HFF-Myc (cell line): ENCODE measurements at places on chromosomes 6 and 20.

GRCh38 chr6:28264834-28265401 lies 2.0 kb upstream of the ZSCAN26 start:
- DNase-seq = no peak

- DNase-seq = no peak
Measured at GRCh38 chr20:18853216-18853615, 39.6 kb downstream of the SCP2D1 start.

DNA sequence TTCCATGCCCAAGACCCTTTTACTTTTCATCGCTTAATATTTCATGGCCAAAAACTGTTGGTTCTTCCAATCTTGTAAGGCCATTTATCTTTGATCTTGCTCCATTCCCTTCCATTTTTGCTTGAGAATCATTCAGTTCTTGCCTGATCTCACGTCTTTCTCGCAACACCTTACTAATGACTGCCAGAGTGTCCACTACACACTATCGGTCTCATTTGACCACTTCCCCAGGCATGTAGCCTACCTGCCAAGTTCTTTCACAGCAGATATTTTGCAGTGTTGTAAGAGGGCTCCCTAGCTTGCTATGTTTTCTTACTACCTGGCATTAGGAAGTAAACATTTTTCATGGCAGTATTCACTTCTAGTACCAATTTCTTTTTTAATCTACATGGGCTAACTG lies 248.0 kb downstream of the ESR1 start:
- DNase-seq = no peak

- no peak for DNase-seq
Measured at GRCh38 chr6:73252703-73253102, 10.3 kb downstream of the KHDC1 start.

- no peak for DNase-seq
Measured at GRCh38 chr6:160285541-160286105, 27.0 kb upstream of the SLC22A2 start.

- no peak for DNase-seq
Measured at GRCh38 chr20:48858075-48858790, 30.4 kb upstream of the PREX1 start.

DNA sequence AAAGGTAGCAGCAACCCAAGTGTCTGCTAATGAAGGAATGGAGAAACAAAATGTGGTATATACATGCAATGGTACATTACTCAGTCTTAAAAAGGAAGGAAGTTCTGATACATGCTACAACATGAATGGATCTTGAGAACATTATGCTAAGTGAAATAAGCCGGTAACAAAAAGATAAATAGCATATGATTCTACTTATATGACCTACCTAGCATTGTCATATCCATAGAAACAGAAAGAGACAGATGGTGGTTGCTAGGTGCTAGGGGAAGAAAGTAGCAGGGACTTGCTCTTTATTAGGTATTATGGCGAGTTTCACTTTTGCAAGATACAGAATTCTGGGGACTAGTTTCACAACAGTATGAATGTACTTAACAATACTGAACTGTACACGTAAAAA lies 46.6 kb downstream of the UBR2 start:
- DNase-seq = no peak

GRCh38 chr6:110813338-110814101 lies 1.7 kb downstream of the CDK19 start:
- DNase-seq = no peak

- DNase-seq = no peak
Measured at GRCh38 chr20:47115694-47116093, 221.1 kb downstream of the EYA2 start.

GRCh38 chr6:170311696-170312095 lies 5.1 kb downstream of the FAM120B start:
- no peak for DNase-seq

DNA sequence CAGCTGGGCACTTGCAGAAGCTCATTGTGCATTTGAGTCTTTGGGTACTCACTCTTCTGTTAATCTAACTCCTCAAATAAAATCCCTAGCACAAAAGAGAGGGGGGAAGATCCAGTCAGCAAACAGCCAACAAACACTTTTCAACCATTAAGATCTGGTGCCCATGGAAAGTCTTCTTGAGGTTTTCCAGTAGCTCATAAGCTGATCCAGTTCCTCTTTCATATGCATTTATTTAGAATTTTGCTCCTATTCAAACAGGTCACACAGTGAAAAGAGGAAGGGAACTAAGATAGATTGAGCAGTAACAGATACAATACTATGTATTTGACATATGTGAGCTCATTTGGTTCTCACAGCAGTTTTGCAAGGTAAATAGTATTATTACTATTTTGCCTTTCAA lies 38.6 kb downstream of the HLA-DPB1 start:
- no peak for DNase-seq

DNA sequence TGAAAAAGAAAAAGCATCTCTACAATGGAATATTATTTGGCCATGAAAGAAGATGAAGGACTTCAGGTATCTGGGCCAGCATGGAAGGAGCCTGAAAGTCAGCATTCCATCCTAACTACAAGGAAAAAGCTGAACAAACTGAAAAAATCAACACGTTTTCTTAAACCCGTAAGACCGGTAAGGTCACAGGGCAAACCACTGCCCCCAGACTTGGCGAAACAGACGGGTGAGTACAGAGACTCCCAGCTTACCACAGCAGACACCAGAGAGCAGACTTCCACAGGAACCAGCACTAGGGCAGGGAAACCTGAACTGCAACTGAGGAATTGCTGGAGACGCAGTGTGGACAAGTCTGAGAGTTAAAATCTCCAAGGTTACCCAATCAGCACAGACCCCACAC lies 31.4 kb downstream of the BEND3 start:
- no peak for DNase-seq

DNA sequence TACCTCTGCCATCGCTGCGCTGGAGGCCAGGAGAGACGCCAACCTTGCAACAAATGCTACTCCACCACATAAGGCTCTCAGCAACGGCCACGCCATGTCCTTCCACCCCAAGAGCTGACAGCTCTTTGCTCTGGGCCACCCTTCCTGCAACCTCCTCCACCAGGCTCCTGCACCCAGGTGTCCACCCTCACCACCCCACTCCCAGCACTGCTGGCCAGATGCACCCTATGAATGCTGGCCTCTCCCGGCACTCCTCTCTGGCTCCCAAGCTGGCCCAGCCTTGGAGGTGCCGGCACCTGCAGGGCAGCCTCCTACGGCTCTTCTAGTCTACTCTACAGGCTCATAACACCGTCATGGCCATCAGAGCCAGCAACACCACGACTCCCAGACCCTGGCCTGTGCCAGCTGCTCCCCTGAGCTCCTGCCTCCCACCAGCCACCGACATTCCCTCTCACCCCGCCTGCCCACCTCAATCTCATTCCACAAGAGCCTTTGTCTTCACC lies 11.2 kb downstream of the TAF4 start:
- DNase-seq = no peak

GRCh38 chr6:106702451-106703110 lies 73.2 kb downstream of the QRSL1 start:
- DNase-seq = no peak

GRCh38 chr6:20706939-20707485 lies 172.8 kb downstream of the CDKAL1 start:
- no peak for DNase-seq

DNA sequence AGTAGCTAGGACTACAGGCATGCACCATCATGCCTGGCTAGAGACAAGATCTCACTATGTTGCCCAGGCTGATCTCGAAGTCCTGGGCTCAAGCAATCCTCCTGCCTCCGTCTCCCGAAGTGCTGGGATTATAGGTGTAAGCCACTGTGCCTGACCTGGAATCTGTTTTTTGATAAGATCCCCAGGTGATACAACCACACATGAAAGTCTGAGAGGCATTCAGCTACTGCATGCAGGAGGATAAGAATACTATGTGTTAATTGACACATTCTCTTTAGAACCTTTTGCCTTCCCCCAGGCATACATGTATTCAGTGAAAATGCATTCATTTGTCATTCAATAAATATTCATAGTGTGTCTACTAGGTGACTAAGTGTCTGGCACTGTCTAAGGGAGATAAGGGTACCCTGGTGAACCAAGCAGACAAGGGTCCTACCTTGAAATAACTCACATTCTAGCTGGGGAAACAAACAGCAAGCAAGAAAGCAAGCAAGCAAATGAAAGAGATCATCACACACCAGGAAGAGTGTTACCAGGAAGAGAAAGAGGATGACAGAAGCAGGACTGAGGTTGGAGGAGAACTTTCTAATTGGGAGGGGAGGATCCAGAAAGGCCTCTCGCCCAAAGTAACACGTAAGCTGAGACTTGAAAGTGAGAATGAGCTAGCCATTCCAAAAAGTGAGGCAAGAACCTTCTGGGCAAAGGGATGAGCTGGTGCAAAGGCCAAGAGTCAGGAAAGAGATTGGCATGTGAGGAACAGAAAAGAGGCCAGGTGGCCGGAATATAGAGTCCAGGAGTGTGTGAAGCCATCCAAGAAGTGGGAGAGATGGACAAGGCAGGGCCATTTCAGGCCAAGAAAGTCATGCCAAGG lies 6.5 kb downstream of the GFOD1 start:
- DNase-seq = no peak

- DNase-seq = no peak
Measured at GRCh38 chr6:1739220-1739619, 129.5 kb downstream of the FOXC1 start.

GRCh38 chr6:63573899-63574553 lies 1.7 kb downstream of the LOC128125822 start:
- peak; percentile 51 for DNase-seq

DNA sequence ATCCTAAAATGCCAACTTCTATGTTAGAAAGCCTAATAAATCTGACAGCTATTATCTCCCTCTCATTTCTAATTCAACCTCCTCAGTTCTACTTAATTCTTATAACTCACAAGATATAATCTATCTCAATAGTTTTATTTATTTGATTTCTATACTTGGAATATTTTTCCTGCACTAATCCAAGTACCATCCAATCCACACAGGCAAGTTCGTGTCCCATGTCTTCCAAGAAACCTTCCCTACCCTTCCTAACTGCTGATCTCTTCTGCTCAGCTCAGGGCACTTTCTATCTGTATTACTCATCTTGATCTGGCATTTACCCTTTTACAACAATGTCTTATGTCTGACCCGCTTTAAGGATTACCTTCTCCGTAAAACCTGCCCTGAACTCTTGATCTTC lies 18.2 kb downstream of the NCOA5 start:
- DNase-seq = no peak

GRCh38 chr6:30282522-30282921 lies 44.2 kb upstream of the TRIM39 start:
- DNase-seq = no peak

- no peak for DNase-seq
Measured at GRCh38 chr6:149985481-149985937, 21.8 kb downstream of the ULBP1 start.

DNA sequence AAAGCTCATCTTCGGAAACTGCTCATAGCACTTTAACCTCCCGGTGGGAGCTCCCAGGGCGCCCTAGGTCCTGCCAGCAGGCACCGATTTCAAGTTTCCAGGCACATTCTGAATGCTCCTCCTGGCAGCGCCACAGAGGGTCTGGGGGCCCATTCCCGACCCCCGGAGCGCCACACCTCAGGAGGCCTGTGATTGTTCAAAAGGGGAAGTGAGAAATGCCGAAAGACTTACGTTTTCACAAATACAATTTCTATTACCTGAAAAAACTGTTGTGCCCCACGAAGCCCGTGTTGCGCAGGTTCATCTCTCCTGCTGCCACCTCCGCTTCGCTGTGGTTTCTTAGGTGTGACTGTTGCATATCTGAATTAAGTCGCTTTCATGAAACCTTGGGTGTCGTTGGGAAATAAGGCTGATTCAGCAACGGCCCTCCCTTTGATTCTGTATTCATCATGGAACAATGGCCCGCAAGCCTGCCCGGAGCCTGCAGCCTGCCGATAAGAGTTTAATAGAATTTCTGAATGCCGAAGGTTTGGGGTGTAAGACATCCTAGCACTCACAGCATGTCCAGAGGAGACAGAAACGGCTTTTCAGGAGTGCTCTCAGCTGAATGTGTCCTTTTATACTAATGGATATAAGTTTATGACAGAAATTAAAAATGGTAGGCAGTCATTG lies 1.9 kb upstream of the MYT1 start:
- DNase-seq = no peak
